Activated effector memory CD4-positive, alpha-beta T cell treated with Interleukin-2 at 50 U/mL for 16 hours (primary cell): ENCODE measurements at places on chromosomes 5 and 9.

DNA sequence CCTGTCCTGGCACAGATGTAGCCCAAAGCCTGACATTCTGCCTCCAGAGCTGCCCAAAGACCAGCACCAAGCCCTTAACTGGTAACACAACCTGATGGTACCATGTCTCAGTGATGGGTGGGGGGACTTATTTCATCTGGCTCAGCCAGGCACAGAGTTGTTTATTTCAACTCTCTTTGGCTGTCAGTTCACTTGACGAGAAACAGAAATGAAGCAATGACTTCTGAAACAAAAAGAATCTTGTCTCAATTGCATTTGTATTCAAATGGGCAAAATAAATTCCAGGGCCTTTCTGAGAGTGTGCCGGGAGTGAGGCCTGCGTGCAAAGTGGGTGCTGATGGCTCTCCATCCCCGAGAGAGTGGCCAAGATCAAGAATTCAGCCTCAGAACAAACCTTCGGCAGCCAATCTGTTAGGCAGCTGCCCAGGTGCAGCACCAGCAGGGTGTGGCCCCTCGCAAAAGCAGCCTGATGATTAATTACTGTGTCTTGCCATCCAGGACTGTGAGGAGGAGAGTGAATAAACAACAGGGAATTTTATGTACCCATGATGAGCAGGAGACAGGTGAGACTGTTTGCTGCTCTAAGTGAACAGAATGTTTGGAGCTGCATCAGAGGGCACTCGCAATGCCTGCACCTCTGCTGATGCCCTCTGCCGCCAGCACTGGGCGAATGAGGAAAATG is 238.0 kb downstream of the HSPA4 start:
- DNase-seq, result no peak

- no peak for DNase-seq
These were observed 130.5 kb downstream of the FBXL17 start for GRCh38 chr5:108251350-108251749.

GRCh38 chr5:97089149-97089801 is 53.1 kb downstream of the LIX1 start:
- no peak for DNase-seq

- no peak for DNase-seq
These were observed 51.5 kb upstream of the NR3C1 start for GRCh38 chr5:143454936-143455516.

- no peak for DNase-seq
These were observed 223.8 kb downstream of the SEC61B start for GRCh38 chr9:99445920-99446319.

DNA sequence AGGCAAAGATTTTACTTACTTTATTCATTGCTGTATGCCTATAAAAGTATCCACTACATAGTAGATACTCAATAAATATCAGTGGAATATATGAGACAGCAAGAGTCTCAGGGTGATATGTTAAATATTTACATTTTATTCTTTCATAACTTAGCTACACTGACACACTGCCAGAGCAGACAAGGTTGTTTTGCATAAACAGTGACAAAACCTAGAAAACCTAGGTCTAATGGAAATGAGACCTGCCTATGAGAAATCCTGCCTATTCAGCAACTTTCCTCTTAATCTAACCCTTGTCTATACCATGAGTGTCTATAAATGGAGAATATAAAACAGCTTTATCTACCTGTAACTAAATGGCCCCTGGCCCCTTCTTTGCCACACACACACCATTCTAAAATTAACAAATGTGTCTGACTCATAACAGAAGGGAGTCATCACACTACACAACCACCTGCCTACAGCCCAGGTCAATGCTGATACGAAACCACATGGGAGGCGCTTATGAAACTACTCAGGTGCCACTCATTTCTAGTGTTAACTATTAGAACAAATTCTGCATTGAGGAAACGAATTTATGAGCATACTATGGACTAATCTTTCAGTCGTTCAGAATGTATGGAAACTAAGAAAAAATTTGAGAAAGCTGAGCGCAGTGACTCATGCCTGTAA is 60.3 kb downstream of the UBAP2 start:
- no peak for DNase-seq

DNA sequence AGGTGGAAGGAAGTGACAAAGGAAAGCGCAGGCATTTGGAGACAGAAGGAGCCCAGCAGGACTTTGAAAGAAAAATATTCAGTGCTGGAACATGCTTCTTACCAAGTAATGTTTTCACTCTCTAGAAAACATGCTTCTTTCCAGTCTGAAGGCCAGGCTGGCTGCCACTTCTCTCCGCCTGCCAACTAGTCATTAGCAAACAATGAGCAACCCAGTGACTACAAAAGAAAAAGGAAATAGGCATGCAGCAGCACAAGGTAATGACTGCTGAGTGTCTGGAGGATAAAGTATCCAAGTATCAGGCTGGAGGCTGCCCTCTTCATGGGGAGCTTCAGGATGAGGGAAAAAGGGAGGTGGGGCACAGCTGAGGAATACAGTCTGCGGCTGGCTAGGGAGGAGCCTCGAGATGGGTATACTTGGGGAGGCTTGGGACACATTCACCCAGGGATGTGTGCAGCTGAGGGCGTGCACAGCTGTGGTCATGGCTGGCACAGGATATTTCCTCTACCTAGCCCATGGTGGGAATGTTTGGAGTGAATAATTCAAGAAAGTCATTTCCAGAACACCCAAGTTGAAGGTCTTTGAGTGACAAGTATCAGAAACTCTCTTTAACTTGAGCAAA is 161.5 kb upstream of the KIF2A start:
- no peak for DNase-seq

GRCh38 chr5:9020996-9021395 is 524.9 kb downstream of the SEMA5A start:
- no peak for DNase-seq

GRCh38 chr9:126883636-126884035 is 23.2 kb downstream of the ZBTB34 start:
- no peak for DNase-seq
